Activated naive CD8-positive, alpha-beta T cell treated with anti-CD3 and anti-CD28 coated beads for 36 hours (primary cell): ENCODE measurements at places on chromosomes 3 and 15.

- DNase-seq: no peak
Measured at GRCh38 chr15:35674873-35675781, 129.2 kb upstream of the DPH6 start.

GRCh38 chr3:66797889-66798560 is 200.1 kb upstream of the KBTBD8 start:
- no peak for DNase-seq

DNA sequence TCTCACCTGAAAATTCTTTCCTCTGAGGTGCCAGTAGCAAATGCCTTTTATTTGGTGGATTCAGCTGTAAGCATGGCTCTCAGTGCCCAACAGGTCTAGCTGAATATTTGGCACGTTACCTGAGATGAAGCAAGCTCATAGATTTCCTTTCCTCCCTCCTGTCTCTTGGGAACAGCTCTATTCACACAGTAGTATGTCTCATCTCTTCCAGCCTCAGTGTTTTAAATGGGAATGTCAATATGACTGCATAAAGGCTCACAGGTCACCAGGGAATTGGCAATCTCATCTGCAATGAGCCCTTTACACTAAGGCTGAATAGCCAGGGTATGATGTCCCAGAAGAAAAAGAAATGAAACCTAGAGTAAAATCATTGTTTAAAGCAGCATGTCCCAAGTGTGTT is 733.5 kb downstream of the NTRK3 start:
- DNase-seq: no peak

GRCh38 chr3:28792604-28793003 is 444.0 kb upstream of the AZI2 start:
- DNase-seq: no peak

GRCh38 chr3:53040351-53040820 is 5.5 kb downstream of the SFMBT1 start:
- no peak for DNase-seq

- DNase-seq: no peak
Measured at GRCh38 chr3:71281280-71281679, 302.2 kb downstream of the FOXP1 start.

- DNase-seq: no peak
Measured at GRCh38 chr3:105877336-105877910, 8.6 kb upstream of the CBLB start.

GRCh38 chr3:182165234-182165633 is 453.5 kb downstream of the SOX2 start:
- no peak for DNase-seq

DNA sequence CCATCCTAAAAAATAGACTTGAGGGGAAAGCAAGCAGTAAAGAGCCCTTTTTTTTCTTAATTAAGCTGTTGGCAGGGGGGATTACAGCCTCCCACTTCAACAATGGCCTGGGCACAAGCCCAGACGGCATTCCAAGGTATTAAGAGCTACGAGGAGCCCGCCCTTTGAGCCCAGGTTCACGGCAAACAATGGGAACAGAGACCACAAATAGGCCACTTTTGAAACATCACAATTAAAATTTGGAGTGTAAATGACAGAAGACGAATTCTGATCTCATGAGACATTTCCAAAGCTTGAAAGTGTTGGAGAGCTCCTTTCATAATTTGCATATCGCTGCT is 8.9 kb downstream of the CHSY1 start:
- DNase-seq: no peak
